ENCODE measurements at places on chromosomes 7 and 10.

GRCh38 chr10:71031026-71031425 is 142.7 kb upstream of the PCBD1 start:
- no peak for DNase-seq

- no peak for DNase-seq
These were observed 49.5 kb upstream of the DNAJC1 start for GRCh38 chr10:22053048-22053447.

DNA sequence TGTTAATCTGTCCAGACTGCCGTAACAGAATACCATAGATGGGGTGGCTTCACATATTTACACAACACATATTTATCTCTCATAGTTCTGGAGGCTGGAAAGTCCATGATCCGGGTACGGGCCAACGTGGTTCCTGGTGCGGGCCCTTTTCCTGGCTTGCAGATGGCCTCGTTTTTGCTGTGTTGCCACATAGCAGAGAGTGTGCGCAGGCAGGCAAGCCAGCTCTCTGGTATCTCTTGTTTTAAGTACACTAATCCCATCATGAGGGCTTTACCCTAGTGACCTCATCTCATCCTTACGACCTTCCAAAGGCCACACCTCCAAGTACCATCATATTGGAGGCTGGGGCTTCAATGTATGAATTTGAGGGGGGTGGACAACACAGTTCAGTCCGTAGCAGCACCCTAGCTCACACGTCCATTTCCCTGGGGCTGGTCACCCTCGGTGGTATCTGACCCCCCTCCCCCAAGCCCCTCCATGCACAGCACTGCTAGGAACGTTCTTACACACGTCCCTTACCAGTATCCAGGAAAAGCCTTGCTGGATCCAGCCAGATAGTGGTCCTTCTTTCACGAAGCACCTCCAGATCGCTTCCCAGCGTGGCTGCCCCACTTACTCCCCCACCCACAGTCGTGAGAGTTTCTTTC is 21.5 kb downstream of the CUX1 start:
- DNase-seq, result no peak

DNA sequence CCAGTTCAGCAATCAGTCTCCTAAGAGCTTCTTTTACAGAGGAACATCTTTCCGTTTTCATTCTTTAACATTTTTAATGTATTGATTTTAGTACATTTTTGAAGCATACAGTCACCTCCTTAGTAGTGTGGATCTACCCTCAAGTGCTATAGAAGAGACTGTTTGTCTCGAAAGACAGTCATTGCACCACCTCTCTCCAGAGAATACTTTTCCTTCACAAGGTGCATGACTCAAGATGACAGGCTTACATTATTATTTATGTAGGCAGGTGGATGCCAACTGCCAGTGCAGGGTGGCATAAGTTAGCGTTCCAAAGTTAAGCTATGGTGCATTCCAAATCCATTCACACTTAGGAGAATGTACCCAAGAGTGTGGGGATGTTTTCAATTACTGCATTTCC is 71.8 kb downstream of the ZEB1 start:
- DNase-seq, result no peak

DNA sequence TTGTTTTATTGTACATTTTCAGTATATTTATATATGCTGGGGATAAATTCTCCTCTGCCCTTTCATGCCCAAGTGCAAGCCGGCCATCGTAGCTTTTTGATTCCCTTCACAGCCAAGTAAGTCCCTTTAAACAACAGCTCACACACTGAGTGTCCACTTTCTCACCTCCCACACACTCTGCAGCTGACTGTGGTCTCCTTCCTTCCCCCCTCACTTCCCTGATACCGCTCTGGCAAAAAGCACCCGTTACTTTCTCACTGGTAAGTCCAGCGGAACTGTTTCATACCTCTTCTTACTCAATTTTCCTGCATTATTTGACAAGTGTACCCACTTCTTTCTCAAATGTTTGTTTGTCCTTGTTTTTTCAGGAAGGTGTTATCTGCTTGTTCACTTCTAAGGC is 35.2 kb downstream of the MGAM start:
- DNase-seq, result no peak

GRCh38 chr7:33743594-33743993 is 161.7 kb upstream of the BMPER start:
- DNase-seq, result no peak

- peak; percentile 78 for DNase-seq
These were observed 5.9 kb downstream of the PGAM2 start for GRCh38 chr7:44059219-44060090.

DNA sequence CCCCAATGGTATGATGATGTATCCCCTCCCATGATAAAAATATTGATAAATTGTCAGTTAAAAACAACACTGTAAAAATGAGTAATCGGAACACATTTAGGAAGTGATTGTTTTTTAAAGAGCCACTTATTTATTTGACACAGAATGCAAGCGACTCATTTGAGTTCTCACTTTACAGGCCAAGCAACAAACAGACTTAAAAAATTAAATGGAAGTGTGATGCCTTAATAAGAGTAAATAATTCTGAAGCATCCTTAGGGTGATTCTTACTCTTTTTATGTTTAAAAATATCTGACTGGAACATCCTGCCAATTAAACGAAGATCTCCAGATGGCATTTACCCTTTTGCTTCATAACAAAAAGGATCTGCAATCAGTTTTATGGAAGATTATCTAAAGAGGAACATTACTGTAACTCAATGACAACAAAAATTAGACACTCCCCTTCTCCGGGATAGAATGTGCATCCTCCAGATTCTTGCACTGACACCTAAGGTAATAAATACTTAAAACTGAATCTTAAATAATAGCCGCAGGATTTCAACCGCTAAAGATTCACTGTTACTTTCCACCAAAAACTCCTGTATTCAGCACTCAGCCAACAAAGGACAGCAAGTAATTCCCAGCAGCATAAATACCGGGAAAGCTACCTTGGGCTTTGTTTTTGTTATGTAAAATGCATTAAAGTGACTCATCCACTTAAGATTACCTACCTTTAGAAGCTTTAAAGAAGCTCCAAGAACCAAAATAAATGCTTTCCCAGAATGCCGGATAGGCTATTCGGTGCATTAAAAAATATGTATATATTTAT is 1.7 kb downstream of the CACNA2D1 start:
- no peak for DNase-seq

DNA sequence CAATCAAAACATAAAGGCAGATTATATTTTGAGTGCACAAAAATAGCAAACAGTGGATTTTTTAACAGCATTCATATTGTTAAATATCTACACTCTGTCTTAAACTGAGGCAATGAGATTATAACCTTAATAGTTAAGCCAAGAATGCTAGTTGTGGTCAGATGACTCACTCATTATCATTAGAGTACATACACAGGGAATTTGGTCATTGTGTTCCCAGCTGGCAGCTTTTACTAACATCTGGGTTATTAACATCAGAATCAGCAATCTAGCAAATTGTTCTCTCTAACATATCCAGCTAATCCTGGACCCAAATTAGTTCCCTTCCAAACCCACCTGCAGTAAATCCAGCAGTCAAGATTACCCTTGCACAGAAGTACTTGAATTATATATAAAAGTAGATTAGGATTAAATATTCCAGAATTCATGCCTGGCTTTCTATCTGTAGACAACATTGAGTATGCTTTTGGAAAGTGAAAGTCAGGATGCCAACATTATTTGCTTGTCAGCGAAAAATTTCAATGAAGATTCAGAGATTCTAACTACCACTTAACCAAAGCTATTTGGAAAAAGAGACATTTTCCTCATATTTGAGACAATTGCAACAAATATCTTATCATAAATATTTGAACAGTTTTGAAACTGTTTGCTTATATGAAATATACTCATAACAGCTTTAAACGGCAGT is 1035.6 kb upstream of the PHF14 start:
- DNase-seq, result no peak

- DNase-seq, result no peak
These were observed 59.9 kb upstream of the DNAJB12 start for GRCh38 chr10:72414642-72415041.

GRCh38 chr7:90988516-90988915 is 275.7 kb upstream of the FZD1 start:
- DNase-seq, result no peak

Measured in GM20000 (cell line).